ENCODE measurements at places on chromosomes 12 and 14.

DNA sequence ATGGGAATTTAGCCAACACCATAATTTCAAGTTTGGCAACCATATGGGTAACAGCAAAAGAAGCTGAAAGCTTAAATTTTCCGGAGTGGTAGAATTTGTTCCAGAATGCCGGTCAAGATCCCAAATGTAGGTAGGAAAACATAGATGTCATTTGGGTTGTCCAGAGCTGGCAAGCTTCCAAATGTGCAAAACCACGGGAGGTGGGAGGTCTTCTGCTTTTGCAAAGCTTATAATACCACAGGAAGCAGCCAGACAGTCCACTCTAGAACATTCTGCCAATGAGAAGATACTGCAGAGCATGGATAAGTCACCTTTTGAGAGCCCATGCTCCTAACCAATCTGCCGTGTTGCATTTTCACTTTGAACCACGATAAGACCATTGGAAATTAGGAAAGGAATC lies 26.4 kb upstream of the BATF start:
- no peak for DNase-seq

- DNase-seq, result no peak
These were observed 59.1 kb downstream of the TTLL5 start for GRCh38 chr14:75720116-75720515.

GRCh38 chr14:58488550-58488949 lies 61.0 kb downstream of the KIAA0586 start:
- DNase-seq, result no peak

DNA sequence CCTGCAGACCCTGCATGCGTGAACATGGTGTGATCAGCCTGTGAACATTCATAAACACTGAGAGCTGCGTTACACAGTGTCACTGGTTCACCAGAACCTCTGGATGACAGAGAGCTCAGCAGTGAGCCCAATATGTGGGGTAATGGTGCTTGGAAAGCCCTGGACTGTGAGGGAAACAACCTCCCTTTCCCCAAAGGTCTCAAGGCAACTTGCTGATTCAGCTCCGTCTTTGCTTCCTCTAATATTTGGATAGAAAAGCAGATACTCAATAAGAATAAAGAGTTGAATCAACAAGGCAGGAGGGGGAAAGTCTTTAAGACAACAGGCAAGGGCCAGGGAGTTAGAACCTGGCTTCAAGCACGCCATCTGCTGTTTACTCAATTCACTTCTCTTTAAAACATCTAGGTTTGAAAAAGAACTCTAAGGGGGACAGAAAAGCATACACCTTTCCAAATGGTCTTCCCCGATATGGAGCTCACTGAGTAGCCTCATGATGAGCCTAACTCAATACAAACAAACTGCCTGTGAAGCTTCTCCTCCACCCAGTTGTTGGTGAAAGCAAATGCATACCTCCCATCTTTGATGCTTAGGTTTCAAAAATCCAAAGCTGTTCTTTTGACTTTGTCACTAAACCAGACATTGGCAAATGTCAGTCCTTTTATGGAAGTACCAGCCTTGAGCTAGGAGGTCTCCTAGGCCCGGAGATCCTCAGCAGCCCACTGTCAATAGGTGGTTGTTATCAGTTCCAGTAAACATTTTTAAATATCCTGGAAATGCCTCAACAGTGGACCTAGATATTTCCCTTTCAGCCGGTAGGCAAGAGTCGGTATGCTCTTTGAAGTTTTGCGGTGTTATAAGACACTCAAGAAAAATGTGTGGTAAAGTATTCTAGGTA lies 76.1 kb downstream of the SAMD4A start:
- no peak for DNase-seq

DNA sequence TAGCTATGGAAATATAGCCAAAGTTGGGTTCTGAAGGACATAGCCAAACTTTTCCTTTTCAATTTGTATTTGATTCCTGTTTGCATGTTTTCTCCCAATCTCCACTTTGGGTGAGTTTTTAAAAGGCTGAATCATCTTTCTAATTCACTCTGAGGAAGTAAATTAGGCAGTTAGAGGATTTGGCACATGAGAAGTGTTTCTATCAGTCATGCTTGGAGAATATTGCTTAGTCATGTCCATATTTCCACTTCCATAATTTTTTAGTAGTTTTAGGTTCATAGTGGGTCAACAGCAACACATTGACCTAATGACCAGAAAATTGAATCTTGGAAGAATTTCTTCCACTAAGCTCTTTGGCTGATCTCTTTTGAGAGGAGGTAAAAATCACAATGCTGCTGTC lies 21.8 kb downstream of the IRAK3 start:
- no peak for DNase-seq

GRCh38 chr14:92922883-92923743 lies at the start of gene CHGA:
TSS of gene CHGA (plus strand) at chr14:92923150. CDS start at chr14:92923360, 210 bp downstream.
- DNase-seq, result peak; percentile 14

DNA sequence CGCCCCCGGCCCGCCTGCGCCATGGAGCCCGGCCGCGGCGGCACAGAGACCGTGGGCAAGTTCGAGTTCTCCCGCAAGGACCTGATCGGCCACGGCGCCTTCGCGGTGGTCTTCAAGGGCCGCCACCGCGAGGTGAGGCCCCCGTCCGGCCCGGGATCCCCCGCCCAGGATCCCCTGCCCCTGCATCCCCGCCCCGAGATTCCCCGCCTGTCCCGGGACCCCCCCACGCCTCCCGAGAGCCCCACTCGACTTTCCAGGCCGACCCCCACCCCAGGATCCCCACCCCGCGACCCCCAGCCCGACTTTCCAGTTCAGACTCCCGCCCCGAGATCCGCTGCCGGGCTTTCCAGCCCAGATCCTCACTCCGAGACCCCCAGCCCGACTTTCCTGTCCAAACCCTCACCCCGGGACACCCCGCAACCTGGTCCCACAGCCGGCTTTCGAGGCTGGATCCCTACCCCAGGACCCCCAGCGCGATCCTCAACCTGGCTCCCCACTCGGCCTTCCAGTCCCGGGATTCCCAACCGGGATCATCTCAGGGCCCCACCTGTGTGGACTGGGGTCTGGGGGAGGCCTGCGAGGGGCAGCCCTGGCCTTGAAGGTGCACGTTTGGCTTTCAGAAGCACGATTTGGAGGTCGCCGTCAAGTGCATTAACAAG lies 688 bp downstream of the ULK1 start:
- no peak for DNase-seq

DNA sequence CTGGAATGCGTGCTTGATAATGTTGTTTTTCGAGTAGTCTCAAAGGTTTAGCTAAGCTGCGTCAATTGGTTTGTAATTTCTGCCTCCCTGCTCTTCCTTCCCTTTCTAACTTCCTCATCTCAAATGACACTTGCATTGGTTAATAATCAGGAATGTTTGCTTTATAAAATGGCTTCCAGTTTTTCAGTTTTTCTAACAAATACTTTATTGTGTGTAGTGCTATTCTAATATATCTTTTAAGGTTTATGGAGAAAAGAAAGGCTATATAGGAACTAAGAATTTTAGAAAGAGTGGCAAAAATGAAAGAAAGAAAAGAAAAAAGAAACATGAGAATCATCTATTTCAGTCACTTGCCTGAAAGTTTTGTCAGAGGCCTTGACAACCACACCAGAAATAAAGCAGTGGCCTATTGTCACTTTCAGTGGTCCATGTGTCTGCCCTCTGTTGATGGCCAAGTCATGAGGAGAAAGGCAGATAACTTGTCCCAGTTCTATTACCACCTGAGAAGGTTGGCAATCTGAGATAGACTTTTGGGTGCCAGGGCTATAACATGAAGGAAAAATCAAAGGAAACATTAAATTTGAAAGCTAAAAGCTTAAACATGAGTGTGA lies 221.9 kb upstream of the KITLG start:
- DNase-seq, result no peak

DNA sequence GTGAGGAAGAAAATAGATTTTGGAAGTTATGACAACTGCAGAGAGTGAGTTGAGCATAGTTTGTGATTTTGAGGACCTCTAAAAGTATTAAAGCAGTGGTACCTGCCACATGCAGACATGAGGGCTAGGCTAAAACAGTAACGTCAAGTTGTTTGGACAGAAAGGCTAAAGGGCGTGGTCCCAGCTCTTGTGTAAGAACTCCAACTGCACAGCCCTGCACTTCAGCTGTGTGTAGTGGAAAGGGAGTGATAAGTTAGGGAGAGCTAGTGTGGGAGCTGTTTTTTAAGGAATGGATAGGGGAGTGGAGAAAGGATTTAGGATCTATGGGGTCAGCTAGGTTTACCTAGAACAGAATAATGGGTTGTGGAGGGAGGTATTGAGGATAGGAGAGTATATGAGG lies 39.5 kb downstream of the TESPA1 start:
- DNase-seq, result no peak
